Fibroblast of villous mesenchyme (primary cell): ENCODE measurements at places on chromosomes 6 and 20.

DNA sequence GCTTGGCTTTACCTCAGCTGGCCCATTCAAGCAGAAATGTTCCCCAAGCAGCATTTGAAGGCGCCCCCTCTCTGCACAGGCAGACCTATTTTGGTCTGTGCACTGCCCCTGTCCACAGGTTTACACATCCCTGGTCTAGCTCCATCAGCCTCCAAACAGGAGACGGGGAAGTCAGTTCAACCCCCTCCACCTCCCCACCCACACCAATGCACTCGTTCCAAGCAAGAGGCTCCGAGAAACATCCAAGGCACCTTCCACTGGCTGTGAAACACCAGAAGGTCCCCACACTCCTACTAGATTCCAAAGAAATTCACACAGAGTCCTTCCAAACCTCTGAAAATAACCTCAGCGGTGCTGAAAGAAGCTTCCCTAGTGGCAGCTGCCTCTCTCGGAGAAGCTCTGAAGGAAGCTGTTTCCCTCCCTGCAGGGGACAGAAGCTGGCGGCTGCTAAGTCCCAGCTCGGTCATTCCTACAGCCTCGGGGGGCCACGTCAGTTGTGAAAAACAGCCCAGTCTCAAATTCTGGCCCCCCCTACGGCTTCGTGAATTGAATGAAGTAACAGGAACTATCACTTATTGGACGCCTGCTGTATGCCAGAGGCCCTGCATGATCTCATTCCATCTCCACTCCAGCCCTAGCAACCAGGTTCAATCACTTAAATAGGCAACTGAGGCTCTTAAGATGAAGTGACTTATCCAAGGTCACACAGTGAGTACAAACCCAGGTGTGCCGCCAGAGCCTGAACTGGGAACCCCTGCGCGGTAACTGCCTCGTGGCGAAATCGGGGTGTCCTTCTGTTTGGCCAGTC, 815 bp downstream of the SPATA2 start:
- no peak for DNase-seq

- DNase-seq: no peak
Measured at GRCh38 chr6:151832710-151833109, 25.2 kb downstream of the ESR1 start.

GRCh38 chr6:37365791-37366190, 12.0 kb downstream of the RNF8 start:
- no peak for DNase-seq

DNA sequence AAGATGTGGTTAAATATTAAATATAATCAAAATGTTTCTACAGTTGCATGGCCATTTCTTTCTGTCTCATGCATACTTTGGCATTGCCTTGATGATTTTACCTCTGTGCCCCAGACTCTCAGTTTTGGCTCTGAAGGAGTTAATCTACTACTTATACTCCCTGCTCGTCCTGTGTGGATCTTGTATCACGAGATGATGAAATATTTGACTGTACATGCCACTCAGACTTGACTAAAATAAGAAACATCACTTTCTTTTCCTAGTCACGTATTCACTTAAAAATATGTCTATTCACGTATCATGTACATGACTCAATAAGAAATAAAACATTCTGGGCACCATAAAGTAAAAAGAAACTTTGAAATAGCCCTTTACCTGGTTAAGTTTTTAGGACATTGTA, 397.7 kb downstream of the RFPL4B start:
- DNase-seq: no peak

- DNase-seq: no peak
Measured at GRCh38 chr20:47120346-47120936, 225.8 kb downstream of the EYA2 start.

DNA sequence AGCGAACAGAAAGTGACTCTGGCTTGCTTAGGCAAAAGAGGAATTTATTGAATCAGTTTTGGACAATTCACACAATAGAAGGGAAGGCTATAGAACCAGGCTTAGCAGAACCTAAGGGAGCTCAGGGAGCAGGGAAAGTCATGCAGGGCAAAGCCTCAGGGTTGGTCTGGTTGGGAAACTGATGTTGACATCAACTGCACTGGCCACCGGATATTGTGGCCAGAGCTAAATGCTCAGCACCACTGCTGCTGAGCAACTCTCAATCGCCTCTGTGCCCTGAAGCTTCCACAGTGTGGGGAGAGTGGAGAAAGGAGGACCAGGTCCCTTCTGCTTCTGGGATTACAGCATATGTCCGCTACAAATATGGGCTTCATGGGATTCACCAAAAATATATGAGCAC, 93.3 kb upstream of the GCM1 start:
- DNase-seq: no peak
